ENCODE measurements at places on chromosomes 12 and 14.

GRCh38 chr14:88821378-88821777 is 3.1 kb upstream of the TTC8 start:
- DNase-seq = no peak

DNA sequence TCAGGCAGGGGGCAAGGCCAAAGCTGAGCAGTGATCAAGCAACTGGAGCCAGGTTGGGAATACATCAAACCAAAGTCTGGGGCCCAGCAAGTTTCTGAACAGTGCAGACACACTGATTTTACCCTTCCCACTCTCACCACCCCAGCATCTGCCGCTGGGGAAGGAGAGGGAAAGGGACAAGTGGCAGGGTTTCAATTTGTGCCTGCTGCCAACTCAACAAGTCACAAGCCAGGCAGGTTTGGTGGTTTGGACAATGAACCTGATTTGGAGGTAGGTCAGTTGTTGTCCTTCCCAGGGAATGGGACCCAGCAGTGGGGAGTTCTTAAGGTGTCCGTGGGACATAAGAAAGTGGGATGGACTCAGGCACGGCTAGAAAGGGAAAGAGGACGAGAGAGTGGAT is 151.9 kb upstream of the NOS1 start:
- DNase-seq = no peak

GRCh38 chr12:104467346-104467837 is 10.6 kb downstream of the CHST11 start:
- no peak for DNase-seq

DNA sequence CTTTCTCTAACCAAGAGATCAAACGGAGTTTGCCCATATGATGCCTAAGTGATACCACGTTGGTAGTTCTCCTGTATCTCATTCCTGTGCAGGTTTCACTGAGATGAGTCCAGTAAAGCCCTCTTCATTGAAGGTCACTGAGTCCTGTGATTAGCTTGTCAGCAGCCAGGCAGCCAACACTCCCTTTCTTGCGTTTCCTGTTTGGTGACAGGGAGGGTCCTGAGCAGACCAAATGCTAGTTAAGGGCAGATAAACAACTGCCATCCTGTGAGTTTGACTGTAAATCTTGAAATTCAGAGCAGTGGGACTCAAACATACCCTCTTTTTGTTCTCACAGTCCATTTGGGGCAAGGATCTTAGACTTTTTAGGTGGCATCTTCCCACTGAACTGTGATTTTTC is 39.4 kb downstream of the ZNF641 start:
- no peak for DNase-seq

- DNase-seq = no peak
Observed at GRCh38 chr14:65079768-65080167, 22.5 kb downstream of the MAX start.

DNA sequence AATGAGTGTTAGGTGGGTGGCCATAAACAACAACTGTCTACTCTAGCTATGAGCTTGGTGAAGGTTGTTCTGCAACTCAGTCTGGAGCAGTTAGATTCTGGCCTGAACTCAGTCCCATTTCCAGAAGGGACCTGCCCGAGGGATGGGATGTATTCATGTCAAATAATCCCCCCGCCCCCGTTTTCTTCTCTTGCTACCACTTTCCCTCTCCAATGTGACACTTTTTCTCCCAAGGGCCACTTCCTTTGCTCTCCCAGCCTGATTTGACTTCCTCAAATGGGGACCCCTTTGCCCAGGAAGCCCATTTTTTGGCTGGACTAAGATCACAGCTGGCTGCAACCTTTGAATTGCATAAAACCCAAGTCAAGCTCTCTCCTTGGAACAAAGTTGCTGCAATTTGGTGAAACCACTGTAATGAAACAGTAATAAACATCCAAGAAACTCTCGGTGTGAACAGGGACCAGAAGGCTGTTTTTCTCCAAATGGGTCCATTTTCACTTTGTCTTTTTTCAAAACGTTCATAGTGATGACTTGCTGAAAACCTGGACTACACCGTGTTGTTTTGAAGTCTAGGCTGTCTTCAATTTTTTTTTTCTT is 137.2 kb upstream of the GSC start:
- DNase-seq = no peak

GRCh38 chr12:103751171-103751570 is 89.9 kb downstream of the NT5DC3 start:
- no peak for DNase-seq

DNA sequence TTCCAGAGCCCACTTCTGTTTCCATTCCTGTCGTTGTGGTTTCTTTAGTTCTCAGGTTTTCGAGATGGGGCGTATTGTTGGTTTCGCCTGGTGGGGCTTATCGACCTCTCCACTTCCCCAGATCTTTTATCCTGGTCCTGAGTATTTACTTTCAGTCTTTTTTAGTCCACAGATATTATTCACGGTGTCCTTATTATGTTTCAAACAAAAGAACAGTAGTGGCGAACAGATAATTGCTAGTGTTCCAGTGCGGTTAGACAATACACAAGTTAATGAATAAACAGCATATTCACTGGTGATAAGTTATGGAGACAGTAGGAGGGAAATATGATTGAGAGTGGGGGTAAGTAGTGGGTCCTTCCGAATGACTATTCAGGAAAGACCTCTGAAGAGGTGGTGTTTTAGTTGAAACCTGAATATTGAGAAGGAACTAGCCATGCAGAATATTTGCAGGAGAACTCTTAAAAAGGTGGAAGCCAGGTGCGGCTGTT is 668 bp downstream of the TMEM260 start:
- DNase-seq = peak; percentile 3

DNA sequence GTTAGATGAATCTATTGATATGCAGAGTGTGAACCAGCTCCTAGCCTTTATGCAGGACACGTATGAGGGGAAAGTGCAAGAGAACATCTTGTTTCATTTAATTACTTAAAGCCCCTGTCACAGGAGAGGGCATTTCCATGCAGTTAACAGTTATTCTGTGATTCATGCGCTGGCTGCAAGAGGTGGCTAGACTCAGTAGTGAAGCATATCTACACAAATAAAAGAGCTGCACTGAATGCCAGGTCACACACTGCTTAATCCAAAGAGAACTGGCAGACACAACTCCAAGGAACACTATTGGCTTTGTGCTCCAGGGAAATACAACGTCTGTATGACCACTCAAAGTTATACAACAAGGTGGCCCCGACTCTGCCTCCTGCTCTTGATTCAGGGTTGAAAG is 394.1 kb downstream of the C12orf75 start:
- DNase-seq = no peak

DNA sequence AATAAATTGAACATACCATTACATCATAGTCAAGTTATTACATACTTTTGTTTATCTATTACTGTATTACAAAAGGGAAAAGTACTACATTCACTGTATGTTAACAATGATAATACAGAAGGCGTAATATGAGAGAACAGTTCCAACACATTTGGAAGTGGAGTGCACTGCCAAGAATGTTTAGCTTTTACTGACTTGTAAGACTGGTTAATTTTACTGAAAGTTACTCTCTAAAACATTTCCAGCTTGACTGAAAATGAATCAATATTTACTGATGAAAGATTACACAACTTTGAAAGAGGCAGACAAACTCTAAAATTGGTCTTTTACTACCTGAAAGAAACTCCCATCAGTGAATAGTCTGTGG is 728.5 kb downstream of the FSCB start:
- no peak for DNase-seq

DNA sequence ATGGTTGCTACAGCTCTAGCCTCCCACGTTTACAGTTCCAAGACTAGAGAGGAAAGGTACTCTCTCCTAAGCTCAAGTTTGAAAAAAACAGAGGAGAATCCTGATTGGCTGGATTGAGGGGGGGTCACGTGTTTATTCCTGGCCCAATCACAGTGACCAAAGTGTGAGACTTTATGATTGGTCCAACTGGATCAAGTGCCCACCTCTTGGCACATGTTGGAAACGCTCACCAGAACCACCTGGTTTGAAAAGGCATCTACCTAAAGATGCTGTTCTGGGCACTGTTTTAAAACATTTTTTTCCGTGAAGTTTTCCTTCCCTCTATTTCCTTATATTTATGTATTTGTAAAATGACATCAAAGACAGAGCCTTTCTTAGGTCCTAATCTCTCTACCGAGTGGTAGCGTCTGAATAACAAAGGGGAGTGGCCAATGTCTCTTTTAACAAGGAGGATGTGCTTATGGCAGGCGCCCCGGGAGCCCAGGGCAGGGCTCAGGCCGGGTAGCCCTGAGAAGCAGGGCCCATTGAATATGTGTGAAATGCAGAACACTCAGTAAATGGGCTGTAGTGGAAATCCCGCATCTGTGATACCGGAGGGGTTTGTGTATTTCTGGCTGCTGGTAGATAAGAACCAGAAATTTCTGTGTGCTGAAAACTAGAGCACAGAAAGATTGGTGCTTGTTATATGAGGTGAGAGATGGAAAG is 146.2 kb downstream of the ATP23 start:
- no peak for DNase-seq

DNA sequence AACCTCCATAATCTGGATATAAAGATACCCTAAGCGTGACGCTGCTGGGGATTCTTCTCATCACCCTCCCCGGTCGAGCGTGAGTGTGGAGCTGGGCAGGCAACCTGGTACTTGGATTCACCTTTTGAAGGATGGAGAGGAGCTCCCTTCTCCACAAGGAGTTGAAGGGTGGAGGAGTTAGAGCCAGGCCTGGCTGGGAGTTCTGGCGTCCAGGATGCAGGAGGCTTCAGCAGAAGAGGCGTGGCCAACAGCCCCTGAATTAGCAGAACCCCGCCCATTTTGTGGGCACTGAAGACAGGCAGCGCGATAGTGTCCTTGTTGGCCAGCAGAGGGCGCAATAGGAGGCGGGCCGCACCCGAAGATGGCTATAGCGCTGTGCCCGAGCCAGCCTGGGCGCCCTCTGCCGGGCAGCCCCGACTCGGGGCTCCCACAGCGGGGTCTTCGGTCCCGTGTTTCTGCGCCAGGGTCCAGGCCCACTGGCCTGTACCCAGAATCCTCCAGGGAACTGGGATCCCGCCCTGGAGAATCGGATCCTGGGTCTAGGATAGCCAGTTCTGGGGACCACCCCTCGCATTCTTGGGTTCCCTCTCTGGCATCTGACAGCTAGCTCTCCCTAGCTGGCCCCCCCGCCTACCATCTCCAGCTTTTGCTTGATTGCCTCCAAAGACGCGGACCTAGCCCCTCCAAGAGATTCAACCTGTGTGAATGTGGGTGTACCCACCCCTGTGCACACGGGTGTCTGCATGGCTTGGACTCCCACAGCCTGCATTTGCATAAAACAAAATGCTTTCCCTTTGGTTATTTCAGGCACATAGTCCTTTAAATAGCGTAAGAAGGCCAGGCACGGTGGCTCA is 26.0 kb upstream of the SMUG1 start:
- peak; percentile 57 for DNase-seq

GRCh38 chr12:5988088-5988487 is 43.0 kb upstream of the ANO2 start:
- no peak for DNase-seq

- no peak for DNase-seq
Observed at GRCh38 chr12:23084236-23084995, 459.4 kb downstream of the ETNK1 start.

DNA sequence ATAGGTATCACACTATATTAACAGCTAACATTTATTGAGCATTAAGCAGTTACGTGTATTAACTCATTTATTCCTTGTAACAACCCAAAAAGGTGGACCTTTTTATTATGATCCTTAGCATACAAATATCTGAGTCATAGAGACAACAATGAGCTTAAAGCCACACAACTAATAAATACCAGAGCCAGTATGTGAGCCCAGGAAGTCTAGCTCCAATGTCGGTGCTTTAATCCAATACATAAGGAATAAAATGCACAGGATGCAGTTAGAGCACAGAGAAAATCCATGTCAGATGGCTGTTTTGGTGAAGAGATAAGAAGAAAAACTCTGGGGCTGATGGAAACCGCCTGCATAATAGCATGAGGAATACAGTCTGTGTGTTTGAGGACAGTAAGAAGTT is 888.6 kb downstream of the TMTC2 start:
- no peak for DNase-seq

DNA sequence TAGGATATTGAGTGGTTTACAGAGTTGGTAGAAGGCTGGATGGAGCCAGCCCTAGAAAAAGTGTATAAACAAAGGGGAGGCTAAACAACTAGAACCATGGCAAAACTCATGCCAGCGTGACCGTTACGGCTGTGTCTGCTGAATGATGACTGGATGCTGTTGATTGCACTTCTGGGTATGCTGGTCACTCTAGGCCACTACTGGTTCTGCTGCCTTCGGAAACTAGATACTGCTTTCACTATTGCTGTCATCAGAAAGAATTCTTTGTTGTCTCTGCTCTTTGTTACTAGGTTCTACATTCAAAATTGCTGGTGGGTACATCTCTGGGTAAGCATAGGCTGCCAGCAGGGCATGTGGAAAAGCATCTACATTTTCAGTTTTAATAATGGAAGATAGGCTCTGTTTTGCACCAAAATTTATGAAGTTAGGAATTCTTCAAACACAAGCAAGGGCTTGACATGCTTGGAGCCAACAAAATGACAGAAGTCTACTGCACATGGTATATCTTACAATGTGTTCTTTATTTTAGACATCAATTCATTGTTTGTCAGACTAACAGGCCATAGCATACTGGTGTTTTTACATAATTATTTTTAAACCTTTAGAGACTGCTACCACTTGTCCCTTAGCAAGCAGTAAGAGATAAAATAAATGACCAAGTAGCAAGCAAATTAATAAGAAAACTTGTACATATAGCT is 15.4 kb downstream of the MON2 start:
- DNase-seq = no peak

DNA sequence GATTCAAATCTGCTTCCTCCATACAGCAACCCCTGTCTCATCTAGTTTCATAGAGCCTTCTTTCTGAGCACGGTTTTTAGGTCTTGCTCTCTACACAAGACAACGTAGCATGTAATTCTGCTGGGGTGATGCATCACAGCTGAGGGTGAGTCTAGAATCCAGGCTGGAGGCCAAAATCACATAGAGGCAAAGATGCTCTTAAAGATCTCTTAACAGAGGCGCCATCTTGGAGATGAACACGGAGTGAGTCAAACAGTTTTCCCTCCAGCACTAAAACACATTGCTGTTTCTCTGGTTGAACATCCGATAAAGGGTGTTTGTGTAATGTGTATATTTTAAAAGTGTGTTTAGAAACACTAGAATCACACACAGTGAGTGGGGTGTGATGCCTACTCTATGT is 78.9 kb downstream of the NOS1 start:
- DNase-seq = no peak

- DNase-seq = no peak
Observed at GRCh38 chr12:82973592-82973991, 286.9 kb downstream of the TMTC2 start.

- DNase-seq = no peak
Observed at GRCh38 chr14:71238835-71239234, 331.6 kb downstream of the PCNX1 start.

- DNase-seq = no peak
Observed at GRCh38 chr12:52321418-52321817, 220 bp upstream of the KRT83 start.

Data from smooth muscle cell of the brain vasculature (primary cell).